ENCODE measurements at places on chromosomes 16 and 17.
A peak's percentile ranks its signal among the peaks of the same experiment; 100 is the strongest.

DNA sequence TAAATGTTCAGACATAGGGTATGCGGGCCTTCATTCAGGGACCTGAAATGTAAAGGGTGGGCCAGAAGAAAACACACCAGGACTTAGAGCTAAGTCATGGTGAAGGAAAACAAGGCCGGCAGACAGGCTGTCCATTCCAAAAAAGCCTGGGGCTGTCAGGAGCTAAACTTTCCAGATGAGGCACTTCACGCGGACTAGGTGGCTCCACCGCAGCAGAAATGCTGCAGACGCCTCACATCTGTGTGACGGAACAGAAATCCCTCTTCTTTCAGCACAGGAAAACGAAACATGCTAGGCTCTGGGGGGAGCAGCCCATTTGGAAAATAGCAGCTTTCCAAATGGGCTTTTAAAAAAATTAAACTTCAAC is 88.7 kb downstream of the HS3ST3A1 start:
- no peak for DNase-seq

DNA sequence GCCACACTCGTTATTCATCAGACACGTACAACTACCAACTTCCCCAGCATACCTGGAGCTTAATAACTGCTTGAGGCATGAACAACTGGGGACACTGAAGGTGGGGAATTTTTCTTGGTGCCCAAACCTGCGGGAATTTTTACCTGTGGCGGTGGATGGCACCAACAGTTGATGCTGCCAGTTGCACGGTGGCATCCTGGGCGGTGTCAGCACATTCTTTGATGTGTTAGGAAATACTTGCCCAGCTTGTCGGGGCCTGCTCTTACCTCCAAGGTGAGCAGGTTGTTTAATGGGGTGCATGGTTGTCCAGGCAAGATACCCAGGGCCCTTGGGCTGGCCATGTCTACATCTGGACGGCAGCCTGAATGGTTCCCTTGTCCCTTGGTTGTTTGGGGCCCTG is 79.6 kb downstream of the CRISPLD2 start:
- DNase-seq = no peak

- DNase-seq = no peak
Observed at GRCh38 chr17:64234961-64235360, 28.1 kb downstream of the TEX2 start.

- no peak for DNase-seq
Observed at GRCh38 chr16:56941856-56942331, 10.0 kb downstream of the HERPUD1 start.

DNA sequence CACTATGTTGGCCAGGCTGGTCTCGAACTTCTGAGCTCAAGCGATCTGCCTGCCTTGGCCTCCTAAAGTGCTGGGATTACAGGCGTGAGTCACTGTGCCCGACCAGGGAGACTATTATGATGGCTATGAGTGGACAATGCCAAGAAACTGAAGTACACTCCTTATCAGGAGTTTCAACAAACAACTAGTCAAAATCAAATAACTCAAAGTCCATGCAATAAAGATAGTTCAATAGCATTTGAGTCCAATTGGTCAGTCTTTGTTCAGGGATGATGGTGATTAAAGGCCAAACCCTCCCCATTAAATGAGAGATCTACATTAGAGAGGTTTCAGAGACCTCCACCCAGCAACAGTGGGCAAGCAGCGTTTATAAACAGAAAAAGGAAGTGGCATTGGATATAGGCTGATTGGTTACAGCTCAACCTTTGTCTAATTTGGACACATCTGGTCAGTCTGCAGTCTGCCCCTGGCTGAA is 8.0 kb downstream of the CHST5 start:
- DNase-seq = no peak

DNA sequence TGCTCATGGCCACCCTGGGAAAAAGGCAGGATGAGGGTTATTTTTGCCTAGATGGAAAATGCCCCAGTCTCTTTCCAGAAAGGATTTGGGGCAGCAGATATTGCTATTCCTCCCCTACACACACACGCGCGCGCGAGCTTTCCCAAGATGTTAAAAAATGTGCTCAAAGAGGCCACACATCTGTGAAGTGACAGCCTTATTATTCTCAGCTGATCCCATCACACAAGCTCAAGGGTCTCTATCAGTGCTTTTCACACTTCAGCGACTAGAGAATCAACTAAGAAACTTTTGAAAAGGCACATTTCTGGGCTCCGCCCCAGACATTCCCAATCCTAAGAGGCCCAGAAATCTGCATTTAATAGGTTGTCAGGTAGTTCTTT is 5.7 kb upstream of the RAB5C start:
- no peak for DNase-seq

DNA sequence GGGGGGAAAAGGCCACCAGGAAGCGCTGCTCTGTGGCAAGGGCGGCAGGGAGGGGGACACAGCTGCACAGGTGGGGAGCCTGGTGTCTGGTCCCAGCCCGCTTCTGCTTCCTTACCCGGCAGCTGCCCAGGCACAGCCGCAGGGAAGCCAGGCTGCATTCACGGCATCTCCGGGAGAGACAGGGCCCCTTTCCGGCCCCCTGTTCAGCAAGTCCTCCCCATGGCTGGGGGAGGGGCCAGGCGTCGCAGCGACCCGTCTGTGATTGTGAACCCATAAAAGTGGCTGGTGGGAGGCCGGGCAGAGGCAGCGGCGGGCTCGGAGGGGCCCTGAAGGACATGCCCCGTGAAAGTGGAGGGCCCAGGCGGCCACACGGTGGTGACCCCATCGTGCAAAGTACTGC is 28.7 kb downstream of the SOX8 start:
- no peak for DNase-seq

GRCh38 chr16:70682239-70683145 is 3.4 kb downstream of the MTSS2 start:
- no peak for DNase-seq

- peak; percentile 38 for DNase-seq
Observed at GRCh38 chr16:79599256-79599836, 1.2 kb downstream of the MAF start.

- no peak for DNase-seq
Observed at GRCh38 chr16:59411961-59412841, 678.1 kb upstream of the GOT2 start.

DNA sequence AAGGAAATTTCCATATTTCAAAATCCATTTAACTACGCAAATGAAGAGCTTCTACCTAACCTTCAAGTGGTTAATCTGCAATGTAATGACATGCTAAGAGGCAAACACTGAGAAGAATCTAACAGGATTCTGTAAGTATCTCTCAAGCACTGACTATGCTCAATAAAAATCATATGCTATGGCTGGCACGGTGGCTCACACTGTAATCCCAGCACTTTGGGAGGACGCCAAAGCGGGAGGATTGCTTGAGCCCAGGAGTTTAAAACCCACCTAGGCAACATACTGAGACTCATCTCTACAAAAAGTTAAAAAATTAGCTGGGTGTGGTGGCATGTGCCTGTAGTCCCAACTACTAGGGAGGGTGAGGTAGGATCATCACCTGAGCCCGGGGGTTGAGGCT is 32.7 kb downstream of the GNA13 start:
- DNase-seq = no peak

DNA sequence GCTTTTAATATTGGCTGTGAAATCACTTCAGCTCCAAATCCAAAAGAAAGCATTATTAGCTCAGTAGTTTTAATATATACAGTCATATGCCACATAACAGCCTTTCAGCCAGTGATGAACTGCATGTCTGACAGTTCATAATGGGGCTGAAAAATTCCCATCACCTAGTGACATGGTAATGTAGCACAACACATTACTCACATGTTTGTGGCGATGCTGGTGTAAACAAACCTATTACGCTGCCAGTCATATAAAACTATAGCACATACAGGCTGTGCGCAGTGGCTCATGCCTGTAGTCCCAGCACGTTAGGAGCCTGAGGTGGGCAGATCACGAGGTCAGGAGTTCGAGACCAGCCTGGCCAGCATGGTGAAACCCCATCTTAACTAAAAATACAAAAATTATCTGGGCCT is 92.2 kb downstream of the TUBD1 start:
- no peak for DNase-seq

DNA sequence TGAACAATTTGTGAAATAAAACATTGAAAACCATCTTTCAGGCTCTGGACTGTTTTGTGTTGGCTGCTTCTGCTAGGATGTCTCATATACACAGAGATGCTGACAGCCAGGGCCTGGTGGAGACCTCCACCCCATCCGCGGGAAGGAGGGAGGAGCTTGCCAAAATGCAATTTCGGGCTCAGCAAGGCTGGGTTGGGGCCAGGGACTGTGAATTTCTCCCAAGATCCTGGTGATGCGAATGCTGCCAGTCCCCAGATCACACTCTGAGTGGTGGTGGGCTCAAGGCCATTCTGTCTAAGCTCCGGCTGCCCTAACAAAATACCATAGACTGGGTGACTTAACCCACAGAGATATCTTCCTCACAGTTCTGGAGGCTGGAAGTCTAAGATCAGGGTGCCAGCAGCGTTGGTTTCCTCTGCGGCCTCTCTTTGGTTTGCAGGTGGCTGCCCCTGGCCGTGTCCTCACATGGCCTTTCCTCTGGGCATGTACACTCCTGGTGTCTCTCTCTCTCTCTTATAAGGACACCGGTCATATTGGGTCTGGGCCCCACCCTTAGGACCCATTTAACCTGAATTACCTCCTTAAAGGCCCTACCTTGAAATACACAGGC is 89.8 kb downstream of the CRISPLD2 start:
- no peak for DNase-seq

DNA sequence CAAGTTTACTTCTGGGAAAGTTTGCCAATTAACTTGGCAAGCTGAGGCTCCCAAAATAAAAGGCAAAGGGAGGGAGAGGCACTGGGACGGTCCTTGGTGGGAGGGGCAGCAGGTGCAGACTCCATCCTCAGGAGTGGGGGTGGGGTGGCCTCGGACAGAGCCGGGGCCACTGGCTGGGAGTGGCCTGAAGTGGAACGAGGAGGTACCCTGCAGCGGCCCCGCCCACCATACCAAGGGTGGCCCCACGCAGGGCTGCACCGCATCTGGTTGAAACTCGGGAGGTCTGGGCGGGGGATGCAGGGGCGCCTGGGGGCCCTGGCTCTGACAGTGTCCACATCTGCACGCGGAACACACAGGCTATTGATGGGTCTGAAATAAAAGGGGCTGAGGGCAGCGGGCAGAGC is 42.4 kb upstream of the SLC38A10 start:
- DNase-seq = peak; percentile 65

- no peak for DNase-seq
Observed at GRCh38 chr16:31113121-31114120, 4.0 kb upstream of the KAT8 start.

DNA sequence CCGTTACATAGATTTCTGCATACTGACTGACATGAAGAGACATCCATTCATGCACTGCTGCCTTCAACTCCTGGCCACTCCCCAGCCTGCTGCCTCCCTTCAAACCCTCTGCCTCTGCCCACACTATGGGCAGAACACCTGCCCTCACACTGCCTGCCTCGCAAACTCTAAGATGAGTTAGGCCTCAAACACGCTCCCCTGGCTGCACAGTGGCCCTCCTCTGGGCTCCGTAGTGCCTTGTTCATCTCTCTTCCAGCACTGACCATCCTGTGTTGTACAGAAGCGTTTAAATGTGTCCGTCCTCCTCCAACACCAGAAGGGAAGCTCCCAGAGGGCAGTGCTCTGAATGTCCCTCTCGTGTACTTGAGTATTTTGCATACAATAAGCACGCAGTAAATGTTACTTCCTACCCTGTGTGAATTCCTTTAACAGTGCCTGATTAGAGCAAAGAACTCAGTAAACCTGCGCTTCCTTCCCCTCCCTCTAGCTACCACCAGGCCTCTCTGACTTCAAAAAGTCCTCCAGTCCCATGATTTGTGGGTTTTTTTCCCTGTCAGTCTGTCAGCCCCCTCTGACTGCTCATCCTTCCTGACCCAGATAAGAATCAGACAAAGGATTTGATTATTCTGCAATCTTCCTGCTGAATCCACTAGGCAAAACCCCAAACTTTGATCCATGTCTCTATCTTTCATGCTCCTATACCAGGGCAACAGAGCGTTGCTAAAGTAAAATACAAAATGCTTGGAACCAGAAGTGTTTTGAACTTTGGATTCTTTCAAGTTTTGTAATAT is 3.9 kb downstream of the DHX33 start:
- no peak for DNase-seq

GRCh38 chr16:83095941-83096692 is 469.3 kb downstream of the CDH13 start:
- DNase-seq = no peak

- DNase-seq = no peak
Observed at GRCh38 chr16:67873435-67874370, 851 bp downstream of the EDC4 start.

DNA sequence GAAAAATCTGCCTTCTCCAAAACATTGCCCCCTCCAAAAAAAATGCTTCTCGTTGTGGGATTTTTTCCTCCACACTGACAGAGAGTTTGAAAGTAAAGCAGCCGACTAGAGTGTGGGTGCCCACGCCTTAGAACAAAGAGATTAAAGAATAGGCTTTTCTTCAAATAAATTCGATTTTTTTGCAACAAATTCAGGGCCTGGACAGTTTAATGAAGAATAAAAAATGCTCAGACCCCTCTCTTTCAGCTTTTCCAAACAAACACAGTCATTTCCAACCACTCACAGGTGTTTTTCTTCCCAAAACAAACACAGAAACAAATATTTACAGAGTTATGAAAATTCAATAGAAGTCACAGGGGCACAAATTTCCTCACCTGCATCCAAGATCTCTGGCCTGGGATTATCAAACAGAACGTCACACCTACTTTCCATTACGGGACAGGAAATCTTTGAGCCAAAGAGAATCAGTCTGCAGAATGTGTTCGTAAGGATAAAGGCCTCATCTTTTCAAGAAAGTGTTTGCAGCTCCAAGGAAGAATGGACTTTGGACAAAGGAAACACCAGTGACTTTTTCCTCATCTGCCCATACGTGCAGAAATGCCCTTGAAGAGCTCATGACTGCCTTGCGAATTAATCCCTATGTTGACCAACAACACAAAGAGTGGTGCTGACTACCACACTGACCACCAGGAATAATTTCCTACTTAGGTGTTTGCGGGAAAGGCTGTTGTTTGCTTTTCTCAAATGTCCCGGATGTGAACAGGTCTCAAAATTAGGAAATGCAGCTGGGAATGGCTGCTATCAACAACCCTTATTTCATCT is 31.3 kb upstream of the TOX3 start:
- DNase-seq = no peak

DNA sequence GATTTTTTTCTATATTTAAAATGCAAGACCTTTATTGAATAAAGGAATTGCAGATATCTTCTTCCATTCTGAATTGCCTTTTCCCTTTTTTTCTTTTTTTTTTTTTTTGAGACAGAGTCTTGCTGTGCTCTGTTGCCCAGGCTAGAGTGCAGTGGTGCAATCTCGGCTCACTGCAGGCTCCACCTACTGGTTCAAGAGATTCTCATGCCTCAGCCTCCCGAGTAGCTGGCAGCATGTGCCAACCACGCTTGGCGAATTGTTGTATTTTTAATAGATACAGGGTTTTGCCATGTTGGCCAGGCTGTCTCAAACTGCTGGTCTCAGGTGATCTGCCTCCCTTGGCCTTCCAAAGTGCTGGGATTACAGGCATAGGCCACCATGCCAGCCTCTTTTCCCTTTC is 151.5 kb downstream of the CEP112 start:
- DNase-seq = peak; percentile 13
